ENCODE measurements at places on chromosomes 2 and 18.

DNA sequence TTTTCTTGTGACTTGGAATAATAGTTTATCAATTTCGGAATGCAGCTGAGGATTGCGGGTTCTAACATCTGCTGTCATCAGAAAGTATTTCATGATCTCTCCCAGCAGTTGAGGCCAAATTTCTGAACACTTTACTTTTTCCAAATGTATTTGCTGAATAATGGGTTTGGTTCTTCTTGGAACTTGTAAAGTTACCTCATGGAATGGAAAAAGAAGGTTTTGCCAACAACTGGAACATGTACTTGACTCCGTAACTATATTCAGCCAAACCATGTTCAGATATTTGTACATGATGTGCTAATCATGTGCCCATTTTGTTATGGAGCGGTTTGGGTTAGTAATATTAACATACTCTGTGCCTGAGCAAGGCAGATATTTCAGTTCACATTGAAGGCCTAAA, 119.6 kb downstream of the LCLAT1 start:
- DNase-seq = no peak

- peak; percentile 28 for DNase-seq
Measured at GRCh38 chr2:1488851-1489250, 75.6 kb downstream of the TPO start.

GRCh38 chr2:21441442-21441841, 317.7 kb downstream of the TDRD15 start:
- DNase-seq = no peak

GRCh38 chr2:98847853-98848252, 88.2 kb downstream of the CRACDL start:
- no peak for DNase-seq

GRCh38 chr18:6207941-6208340, 206.8 kb downstream of the L3MBTL4 start:
- no peak for DNase-seq

GRCh38 chr2:234502919-234503285, 6.0 kb upstream of the ARL4C start:
- DNase-seq = no peak

DNA sequence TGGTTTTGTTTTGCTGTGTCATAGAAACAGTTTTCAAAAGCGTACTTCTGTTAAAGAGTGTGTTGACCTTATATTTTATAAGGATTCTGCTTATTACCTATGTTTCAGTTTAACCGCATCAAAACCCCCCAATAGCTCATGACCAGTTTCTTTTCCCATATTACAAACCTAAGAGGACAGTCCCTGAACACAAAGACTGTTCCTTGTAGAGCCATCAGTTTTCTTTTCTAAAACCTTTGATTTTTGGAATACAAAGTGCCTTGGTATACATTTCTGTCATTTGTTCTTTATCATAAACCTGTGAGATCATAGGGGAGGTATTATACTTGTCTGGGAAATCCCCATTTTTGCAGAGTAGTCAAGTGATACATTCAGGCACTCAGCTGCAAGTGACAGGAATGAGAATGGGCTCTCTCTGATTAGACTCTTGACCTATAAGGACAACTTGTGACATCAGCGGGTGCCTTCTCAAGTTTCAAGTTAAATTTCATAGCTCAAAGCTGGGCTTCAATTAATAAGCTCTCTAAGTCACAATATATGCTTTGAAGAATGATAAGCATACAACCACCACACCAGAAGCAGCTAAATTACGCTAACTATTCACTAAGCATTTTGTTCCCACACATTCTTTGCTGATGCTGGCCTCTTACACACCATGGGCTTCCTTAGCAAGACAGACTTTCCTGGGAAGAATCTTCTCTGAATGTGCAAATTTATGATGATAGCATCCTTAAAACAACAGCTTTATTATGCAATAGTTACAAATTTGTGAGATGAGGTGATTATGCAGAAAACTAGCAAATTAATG, 97.5 kb upstream of the CD302 start:
- DNase-seq = no peak

- no peak for DNase-seq
Measured at GRCh38 chr2:189440644-189440946, 679 bp upstream of the WDR75 start.

DNA sequence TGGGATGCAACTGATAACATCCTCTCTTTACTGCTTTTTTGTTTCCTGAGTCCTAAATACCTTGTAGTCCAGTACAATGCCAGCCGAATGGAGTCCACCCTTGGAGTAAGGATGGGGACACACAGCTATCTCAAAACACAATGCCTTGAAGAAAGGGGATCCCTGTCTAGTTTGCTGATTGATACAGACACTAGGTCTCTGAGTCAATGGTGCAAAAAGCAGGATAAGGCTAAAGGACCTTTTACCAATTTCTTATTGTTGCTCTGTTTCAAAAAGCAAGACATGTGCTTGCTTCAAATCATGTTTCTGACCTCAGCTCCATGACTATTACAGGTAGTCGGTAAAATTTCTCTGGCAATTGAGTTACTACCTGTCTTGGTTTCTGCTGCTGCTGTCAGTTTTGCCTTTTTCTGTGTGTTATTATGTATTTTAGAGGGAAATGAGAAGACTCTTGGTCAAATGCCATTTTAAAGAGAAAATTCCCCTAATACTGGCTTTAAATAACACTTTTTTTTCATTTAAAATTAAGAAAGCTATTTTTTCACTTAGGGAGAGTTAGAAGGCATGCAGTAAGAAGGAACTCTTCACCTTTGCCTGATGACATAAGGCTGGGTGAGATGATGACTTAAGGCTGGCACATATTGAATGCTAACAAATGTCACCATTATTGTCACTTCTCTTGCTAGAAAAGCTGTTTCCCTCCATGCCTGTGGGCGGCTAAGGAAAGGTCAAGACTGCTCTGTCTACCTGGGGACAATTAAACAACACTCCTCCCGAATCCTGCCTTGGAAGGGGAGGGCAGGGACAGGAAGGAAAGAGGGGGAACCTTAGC, 4.9 kb upstream of the FIGLA start:
- DNase-seq = no peak

DNA sequence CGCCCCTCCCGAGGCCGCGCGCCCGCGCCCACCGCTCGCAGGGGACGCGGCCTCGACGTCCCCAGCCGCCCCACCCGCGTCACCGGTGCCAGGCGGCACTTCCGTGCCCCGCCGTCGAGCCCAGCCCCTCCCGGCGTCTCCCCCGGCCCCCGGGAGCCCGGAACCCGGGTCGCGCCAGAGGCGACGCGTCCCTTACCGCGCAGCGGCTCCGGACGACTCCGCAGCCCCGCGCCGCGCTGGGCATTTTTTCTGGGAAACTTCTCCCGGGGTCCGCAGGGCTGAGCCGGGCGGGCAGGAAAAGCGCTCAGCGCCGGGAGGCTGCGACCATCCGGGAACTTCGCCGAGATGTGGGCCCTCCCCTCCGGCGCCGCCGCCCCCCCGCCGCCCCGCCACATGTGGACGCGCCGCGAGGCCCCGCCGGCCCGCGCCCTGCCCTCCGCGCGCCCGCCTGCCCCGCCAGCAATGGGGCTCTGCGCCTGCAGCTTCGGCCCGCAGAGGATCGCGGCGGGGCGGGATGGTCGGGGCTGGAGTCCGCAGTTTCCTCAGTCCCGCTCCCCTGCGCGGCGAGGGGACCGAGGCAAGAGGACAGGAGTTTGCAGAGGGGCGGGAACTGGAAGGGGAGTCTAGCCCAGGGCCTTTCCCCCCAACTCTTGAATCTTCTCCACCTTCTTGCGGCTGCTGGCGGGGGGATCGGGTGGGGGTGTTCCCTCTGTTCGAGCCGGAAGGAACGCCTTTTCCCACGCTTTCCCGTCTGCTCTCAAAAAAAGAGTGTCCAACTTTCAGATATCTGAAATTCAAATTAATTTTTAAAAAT, 81.5 kb downstream of the CHRNA1 start:
- peak; percentile 90 for DNase-seq

All from left forelimb (tissue), 1 donor.